Stimulated activated CD4-positive, alpha-beta T cell treated with anti-CD3 and anti-CD28 coated beads, Interleukin-12 subunit alpha, Interleukin-12 subunit beta, amount 100 ng/mL, for 4 hours (primary cell): ENCODE measurements at places on chromosomes 5 and 9.

DNA sequence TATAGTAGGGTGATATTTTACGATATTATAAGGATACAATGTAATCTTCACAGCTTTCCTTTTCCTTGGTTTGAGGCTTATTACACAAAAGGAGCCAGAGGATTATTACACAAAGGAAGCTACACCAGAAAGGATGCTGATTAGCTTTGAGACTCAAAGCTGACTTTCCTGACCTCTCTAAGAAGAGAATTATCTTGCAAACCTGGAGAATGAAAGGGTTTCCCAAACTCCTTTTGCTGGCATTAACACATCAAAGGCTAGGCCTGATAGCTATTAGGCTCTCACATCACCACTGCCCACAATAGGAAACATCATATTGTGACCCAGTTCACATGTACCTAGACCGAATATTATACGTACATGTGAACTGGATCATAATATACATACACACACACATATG is 34.2 kb upstream of the CHD1 start:
- no peak for DNase-seq

DNA sequence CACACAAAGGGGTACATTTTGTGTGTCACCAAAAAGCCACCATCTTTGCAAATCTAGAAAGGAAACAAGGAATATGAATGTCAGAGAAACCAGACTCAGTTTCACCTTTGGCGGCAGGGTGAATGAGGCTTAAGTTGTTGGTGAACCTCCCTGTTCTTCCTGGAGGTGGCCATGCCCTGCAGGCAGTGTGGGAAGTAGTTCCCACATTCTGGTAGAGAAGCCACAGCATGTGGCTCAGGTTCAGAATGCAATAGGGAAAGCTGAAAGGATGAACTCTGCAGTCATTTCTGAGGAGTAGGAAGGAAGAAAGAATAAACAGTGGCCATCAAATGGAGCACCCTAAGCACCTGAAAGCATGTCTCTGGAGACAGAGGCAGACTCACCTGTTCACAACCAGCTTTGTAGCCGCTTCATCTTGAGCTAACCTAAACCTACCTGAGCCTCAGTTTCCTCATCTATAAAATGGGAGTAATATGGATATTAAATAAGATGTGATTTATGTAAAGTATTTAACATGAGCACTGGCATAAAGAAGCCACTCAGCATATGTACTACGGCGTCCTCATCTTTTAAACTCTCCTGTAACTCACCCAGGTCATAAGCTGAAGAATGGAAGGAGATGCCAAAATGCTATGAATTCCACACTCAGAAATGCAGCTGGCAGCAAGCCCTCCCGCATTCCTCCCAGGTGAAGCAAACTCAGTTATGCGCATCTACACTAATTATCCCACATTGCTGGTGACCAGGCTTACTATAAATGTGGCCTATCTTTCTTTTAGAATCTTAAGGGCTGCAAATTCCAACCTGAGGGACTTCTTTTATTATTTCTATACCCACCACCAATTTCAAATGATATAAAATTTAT is 86.0 kb downstream of the ZNF608 start:
- no peak for DNase-seq

- DNase-seq = no peak
These were observed 28.3 kb downstream of the CAMK2A start for GRCh38 chr5:150261231-150261630.

DNA sequence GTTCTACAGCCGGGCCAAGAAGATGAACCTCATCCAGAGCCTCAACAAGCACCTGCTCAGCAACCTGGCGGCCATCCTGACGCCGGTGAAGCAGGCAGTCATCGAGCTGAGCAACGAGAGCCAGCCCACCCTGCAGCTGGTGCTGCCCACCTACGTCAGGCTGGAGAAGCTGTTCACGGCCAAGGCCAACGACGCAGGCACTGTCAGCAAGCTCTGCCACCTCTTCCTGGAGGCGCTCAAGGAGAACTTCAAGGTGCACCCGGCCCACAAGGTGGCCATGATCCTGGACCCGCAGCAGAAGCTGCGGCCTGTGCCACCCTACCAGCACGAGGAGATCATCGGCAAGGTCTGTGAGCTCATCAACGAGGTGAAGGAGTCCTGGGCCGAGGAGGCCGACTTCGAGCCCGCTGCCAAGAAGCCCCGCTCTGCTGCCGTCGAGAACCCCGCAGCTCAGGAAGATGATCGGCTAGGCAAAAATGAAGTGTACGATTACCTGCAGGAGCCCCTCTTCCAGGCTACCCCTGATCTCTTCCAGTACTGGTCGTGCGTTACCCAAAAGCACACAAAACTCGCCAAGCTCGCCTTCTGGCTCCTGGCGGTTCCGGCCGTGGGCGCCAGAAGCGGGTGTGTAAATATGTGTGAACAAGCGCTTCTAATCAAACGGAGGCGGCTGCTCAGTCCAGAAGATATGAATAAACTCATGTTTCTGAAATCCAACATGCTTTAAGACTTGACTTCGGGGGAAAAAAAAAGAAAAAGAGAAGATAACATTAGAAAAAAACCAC is 28.5 kb downstream of the AMBP start:
- DNase-seq = no peak

DNA sequence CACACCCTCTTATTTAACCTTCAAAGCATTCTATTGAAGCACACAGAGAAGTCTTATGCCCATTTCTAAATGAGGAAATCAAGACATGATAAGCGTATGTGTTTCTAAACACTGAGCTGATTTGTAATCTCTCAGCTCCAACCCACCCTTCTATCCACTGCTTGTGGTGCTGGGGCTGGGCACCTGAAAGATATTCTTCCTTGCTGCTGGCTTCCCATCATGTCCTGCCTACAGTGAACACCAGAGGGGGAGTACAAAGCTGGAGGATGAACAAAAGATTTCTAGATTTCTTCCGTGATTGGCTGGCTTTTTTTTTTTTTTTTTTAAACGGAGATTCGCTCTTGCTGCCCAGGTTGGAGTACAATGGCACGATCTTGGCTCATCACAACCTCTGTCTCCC is 14.4 kb downstream of the ACTL7A start:
- DNase-seq = no peak

- DNase-seq = no peak
These were observed 559.2 kb downstream of the TUSC1 start for GRCh38 chr9:25119041-25119440.
